ENCODE measurements at places on chromosomes 11 and 22.

DNA sequence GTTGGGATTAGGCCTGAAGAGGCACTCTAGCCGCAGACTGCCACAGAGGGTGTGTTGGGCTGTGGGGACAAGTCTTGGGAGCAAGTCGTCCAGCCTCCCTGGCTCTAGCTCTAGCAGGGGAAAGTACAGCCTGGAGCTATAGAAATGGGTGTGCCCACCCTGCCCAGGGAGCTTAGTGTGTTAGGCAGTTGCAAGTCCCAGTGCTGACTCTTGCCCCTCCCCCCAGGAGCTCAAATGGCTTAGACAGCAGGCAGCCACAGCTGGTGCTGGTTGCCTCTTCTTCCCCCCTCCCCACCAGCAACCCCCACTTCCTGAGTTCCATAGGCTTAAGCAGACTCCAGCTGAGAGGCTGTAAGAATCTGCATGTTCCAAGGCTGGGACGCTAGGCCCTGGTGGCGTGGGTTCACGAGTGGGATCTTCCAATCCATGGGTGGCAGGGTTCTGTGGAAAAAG is 61.2 kb downstream of the GUCY1A2 start:
- DNase-seq, result no peak

DNA sequence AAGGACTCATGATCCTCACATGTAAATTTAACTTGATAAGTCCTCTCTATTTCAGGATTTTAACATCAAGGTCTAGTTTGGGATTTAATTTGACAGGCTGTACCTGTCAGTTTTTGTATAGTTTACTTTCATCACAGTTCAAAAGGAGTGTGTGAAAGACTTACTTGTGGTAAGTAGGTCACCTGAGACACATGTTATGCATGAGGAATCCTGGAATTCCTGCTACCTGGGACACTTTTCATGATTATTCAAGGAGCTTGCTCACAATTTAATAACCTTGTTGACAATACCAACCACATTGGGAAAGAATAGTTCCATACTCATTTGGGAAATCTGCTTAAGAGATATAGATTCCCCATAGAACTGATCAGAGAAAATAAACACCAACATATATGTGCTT is 15.8 kb upstream of the SLC36A4 start:
- no peak for DNase-seq

DNA sequence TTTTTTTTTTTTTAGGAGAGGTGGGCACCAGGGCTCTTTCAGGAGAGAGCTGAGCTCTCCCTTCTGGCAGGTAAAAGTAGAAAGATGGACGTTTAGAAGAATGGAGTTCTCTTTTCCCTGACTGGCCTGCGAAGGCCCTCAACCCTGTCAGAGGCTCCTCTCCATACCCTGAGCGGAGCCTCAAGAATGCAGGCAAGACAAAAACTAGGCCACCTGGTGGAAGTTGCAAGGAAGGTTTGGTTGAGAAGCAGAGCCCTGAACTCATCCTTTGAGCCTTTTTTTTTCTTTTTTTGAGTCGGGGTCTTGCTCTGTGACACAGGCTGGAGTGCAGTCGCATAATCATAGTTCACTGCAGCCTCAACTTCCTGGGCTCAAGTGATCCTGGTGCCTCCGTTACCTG is 1.4 kb downstream of the OTOG start:
- DNase-seq, result no peak

GRCh38 chr11:126139111-126140091 is 72.0 kb downstream of the RPUSD4 start:
- DNase-seq, result no peak

DNA sequence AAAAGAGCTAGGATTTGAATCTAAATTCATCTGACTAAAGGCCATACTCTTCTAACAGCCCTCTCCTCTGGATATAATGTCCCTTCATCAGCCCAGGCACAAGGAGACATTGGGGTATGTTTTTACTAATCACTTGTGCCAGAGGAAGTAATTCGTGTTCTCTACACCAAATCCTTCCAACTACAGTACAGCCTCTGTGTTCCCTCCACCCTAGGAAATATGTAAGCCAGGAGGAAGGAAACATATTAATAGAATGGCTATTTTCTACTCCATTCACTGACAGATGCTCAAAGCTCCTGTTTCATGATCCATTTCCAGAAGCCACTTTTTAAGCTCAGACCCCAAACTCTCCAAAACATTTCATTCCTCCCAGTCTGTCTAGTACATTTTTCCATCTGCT is 12.0 kb upstream of the UBQLNL start:
- no peak for DNase-seq

- no peak for DNase-seq
Measured at GRCh38 chr11:62921201-62921572, at the start of gene CHRM1. CHRM1 (minus strand) TSS chr11:62921363; CDS start chr11:62911100, 10,263 bp downstream.

DNA sequence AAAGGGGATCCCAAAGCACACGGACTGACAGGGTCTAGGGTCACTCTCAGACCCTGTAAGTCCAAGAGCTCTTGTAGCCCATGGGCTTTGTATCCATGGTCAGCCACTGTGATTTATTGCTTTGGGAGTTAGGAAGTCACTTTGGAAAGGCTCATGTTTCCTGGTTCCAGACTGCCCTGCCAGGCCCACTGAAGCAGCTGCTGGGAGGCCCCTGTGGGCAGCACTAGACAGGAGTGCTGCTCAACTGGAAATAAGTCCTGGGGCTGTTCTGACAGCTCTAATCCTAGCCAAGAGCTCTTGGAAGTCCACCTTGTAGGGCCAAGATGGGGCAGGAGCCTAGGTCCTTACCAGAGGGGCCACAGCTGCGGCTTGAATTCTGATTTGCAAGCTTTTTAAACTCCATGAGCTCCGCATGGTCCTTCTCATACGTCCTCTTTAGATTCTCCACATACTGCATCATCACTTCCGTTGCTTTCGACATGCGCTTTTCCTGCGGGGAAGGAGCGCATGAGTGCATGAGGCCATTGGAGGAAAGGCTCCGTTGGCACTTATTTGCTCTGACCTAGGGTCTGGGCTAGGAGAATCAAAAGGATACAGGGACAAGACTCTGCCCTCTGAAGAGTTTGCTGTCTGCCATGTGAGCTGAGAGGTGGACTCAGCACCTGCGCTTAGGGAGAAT is 32.2 kb upstream of the LYVE1 start:
- DNase-seq, result no peak

GRCh38 chr11:62854825-62855570 is 15.6 kb upstream of the WDR74 start:
- DNase-seq, result no peak

DNA sequence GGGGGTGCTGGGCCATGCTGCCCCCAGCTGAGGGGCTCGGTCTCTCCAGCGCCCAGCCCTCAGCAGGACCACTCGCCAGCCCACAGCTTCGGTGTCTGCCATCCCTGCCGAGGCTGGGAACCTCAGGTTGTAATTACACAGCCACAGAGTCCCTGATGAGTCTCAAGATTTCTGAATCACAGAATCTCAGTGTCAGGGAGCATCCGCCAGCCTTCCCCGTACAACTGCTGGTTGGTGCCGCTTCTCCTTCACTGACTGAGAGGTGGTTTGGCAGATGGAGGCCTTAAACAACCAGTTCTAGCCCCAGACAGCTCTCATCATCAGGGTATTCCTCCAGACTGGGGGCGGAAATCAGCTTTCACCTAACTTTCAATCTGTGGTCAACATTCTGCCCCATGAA is 13.7 kb downstream of the PHF21B start:
- DNase-seq, result no peak

DNA sequence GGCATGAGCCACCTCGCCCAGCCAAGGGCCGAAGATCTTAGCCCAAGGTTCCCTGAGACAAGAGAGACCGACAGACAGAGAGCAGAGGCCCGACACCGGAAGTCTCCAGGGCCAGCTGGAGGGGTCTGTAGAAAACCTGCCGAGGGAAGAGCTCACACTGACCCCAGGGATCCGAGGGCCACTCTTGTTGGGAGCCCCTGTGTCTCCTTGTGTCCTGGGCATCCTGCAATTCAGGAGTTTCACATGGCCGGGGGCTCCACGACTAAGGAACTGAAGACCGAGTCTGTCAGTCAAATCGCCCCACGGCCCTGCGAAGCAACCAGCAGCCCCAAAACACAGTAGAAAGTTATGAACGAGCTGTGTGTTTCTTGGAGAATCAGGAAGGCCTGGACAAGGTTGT is 1482.0 kb downstream of the BRD1 start:
- no peak for DNase-seq

GRCh38 chr11:71064702-71065515 is 187.5 kb downstream of the SHANK2 start:
- DNase-seq, result no peak

GRCh38 chr11:117299351-117300282 is 8.5 kb downstream of the BACE1-AS start:
- DNase-seq, result no peak

GRCh38 chr22:38402204-38402603 is 52.8 kb downstream of the KCNJ4 start:
- no peak for DNase-seq

- no peak for DNase-seq
Measured at GRCh38 chr11:113198972-113199661, 115.3 kb upstream of the TTC12 start.

DNA sequence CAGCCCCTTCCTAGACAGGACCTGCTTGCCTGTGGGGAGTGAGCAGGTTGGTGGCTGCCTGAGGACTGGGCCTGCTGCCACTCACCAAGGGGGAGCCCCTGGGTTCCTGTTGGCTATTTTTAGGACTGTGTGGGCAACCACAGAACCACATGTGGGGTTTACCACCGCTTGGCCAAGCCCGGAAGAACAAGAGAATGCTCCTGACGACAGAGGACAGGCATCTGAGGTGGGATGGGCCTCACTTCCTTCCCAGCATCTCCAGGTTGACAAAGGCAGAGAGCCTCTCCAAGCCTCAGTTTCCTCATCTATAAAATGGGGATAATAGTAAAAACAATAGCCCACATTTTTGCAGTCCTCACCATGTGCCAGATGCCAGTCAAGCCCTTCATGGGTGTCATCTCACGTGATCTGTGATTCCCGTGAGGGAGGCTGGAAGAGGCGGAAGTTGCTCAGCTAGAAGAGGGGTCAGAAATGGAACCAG is 43.6 kb downstream of the LRRC32 start:
- peak; percentile 32 for DNase-seq

DNA sequence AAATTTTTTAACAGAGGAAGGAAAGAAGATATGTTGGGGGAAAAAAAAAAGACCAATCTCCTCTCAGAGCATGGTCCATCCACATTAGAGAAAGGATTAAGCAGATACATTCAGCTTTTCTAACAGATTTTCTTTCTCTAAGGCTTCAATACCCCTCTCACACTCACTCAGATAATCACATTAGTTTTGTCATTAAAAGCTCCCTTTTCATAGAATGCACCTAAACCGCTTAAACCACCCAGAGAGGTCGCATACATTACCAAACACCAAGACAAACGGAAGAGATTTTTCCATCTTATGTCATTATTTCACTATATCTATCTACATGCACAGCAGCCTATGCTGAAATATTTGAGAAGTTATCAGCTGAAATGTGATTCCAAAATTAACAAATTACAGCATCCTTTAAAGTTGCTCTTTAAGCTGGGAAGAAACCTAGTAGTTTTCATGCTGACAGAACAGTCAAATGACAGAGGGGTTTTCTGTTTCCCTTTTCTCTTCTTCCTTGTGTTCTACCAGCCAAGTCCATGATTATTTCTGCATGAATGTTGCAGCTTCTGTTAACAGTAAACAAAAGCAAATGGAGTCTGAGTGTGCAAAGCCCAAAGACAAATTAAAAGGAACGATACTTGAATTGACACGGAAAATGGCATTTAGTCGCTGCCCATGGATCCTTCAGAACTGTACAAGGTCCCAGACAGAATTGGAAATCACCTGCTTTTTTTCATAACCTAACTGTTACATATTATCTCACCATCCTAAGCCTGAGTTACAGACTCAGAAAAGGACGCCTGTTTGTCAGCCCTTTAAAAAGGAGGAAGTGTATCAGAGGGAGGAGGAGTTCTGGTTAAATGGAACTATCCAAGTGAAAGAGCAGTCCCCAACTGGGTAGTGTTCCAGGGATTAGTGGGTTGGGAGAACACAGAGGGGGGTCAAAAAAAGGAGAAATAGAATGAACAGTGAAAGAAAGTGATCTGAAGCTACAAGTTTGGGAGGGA is 54.6 kb downstream of the PRCP start:
- no peak for DNase-seq

GRCh38 chr11:24567380-24567779 is 70.5 kb downstream of the LUZP2 start:
- no peak for DNase-seq

DNA sequence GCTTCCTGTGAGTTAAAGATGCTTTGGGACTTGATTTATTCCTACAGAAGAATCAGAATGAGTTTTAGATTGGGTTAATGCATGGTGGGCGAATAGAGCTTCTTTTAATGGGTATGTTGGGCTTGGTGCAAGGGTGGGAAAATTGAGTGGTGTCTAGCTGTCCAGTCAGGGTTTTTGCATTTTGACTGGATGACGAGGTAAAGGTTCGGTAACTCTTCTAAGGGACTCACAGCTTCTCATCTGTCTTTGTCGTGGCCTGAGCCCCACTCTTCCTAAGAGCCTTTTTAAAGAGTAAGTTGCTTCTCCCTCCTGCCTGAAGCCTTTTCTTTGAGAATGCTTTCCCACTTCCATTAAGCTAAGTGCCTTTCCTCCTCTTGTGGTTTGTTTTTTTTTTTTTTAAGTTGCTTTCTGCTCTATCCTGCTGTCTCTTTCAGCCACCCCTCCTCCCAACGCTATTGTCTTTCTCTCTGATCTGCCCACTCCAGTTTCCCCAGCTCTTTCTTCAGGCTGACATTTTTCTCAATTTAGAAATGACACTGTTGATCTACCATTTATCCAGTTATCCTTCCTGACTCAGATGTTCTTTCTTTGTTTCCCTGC is 1.1 kb downstream of the DPF2 start:
- DNase-seq, result no peak

DNA sequence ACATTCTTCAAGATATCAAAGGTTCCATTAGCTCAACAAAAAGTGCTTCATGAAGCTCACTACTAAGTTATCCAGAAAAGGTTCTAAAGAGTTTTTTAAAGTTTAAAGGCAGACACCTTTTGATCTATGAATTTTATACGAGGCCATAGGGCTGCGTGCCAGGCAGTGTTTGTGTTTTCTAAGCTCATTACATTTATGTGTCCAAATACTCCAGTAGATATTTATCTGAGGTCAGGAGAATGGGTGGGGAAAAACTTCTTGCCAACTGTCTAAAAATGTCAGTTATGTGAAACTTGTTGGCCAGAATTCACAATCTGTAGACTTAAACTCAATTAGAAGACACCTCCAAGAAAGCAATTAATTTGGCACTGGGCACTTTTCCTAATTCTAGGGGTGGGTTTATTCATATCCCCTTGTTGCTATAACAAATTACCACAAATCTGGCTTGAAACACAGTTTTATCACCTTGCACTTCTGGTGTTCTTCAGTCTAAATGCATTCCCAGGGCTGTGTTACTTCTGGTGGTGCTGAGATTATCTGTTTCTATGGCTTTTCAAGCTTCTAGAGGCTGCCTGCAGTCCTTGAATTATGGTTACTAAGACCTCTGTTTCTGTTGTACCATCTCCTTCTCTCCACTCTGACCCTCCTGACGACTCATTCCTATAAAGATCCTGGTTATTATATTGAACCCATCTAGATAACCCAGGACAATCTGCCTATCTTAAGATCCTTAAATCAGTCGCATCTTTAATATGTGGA is 1030.4 kb upstream of the CNTN5 start:
- DNase-seq, result peak; percentile 42

Data from brain microvascular endothelial cell (primary cell).